ENCODE measurements at places on chromosomes 11 and 22.

DNA sequence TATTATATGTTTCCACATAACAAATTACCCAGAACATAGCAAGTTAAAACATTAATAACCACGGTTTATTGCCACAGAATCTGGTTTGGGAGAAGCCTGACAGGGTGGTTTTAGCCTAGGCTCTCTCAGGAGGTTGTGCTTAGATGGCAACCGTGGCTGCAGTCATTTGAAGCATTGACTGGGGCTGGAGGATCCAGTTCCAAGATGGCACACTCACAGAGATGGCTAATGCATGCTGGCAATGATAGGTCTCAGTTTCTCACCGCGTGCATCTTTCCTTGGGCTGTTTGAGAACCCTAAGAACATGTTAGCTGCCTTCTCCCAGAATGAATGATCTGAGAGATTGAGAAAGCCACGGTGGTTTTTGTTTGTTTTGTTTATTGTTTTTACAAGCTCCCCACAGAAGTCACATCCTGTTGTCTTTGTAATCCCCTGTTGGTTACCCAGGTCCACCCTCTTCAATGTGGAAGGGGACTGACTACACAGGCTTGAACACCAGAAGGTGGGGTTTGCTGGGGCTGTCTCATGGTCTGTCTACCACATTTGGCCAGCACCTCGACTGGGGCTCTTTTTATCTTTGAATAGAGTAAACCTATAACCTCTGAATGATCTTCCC, 36.6 kb upstream of the GRAMD1B start:
- no peak for DNase-seq

GRCh38 chr11:70191495-70192140, 11.5 kb upstream of the FADD start:
- peak; percentile 52 for DNase-seq

- DNase-seq, result no peak
Observed at GRCh38 chr11:12439615-12440014, 62.2 kb downstream of the PARVA start.

DNA sequence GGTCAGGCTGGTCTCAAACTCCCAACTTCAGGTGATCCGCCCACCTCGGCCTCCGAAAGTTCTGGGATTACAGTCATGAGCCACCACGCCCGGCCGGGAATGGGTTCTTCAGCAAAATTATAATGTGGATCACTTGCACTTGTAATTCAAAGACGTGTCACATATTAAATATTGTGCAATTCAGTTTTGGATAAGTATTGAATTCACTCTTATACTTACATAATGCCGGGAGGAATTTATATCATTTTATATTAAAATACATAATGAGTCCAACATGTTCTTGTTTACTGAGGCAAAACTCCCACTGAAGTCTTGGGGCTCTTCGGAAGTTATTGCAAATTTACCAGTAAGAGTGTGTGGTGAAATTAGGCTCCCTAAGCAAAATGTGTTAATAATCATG, 635.2 kb upstream of the LUZP2 start:
- DNase-seq, result no peak

GRCh38 chr11:9104580-9104979, 13.2 kb upstream of the SCUBE2 start:
- no peak for DNase-seq

Measured in CD8-positive, alpha-beta T cell (primary cell).